CD4-positive, alpha-beta T cell treated with Interleukin-6 for 4 hours (primary cell): ENCODE measurements at places on chromosomes 12 and 14.

GRCh38 chr12:94994312-94994711 lies 9.2 kb downstream of the NDUFA12 start:
- no peak for DNase-seq

- DNase-seq = no peak
These were observed 16.6 kb upstream of the TEX22 start for GRCh38 chr14:105381446-105382342.

GRCh38 chr14:49679271-49679670 lies 8.7 kb downstream of the POLE2 start:
- DNase-seq = no peak

GRCh38 chr14:73753124-73753886 lies 39.1 kb upstream of the PNMA1 start:
- DNase-seq = peak; percentile 67
